NCI-H1092 treated with DMSO at 0.1 percent for 48 hours (cell line): ENCODE measurements at places on chromosomes 7 and 10.
A peak's percentile ranks its signal among the peaks of the same experiment; 100 is the strongest.

DNA sequence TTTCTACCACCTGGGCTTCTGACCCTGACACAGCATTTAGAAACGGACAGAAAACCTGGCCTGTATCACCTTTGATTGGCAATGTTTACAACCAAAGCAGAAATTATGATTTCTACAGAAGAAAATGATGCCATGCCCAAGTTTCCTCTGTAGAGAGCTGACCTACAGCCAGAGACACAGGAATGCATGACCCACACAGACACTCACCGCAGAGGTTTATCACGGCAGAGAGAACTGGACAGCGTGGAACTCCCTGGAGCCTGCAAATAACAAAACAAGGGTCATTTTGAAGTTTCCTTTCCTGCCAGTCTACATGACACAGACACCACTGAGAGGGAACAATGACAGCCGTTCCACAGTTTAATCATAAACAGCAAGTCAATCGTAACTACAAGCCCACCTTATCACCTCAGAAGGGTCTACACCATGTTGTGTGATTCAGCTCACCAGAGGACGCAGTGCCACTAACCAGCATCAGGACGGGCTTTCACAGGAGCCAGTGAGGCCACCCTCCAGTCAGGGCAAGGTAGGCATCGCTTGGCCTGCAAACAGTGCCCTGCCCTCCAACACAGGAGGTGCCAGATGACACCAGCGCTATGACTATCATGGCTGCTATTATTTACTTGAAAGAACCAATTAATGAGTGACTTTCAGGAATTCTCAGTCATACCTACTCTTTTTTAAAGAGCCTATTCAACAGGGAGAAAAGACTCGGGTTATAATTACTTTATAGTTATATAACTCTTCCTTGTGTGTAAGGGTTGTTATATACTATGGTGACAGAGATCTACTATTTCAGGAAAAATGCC lies 139.9 kb downstream of the TNS3 start:
- DNase-seq: no peak

- DNase-seq: peak; percentile 54
These were observed 5.2 kb downstream of the DMBT1 start for GRCh38 chr10:122565766-122566206.

DNA sequence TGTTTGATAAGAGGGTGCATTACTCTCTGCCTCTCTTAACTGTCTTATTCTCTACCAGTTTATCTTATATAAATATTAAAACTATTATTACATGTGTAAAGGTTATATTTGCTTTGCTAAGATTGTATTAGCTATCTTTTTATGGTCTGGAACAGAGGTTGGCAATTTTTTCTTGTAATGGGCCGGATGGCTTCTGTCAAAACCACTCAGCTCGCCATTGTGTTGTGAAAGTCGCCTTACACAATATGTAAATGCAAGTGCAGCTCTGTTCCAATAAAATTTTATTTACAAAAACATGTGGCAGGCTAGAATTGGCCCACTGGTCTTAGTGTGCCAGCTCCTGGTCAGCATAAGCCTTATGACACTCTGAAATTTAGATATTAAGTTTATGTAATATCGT lies 185.8 kb downstream of the SDK1 start:
- DNase-seq: no peak

DNA sequence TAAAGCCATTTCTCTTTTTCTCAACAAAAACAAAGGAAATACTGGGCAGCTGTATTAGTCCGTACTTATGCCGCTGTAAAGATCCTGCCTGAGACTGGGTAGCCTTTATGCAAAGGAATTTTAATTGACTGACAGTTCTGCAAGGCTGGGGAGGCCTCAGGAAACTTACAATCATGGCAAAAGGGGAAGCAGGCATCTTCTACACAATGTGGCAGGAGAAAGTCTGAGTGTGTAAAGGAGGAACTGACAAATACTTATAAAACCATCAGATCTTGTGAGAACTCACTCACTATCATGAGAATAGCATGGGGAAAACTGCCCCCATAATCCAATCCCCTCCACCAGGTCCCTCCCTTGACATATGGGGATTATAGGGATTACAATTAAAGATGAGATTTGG lies 264.3 kb downstream of the SEMA3A start:
- DNase-seq: no peak

GRCh38 chr7:28358423-28358868 lies 53.9 kb upstream of the CREB5 start:
- DNase-seq: no peak

DNA sequence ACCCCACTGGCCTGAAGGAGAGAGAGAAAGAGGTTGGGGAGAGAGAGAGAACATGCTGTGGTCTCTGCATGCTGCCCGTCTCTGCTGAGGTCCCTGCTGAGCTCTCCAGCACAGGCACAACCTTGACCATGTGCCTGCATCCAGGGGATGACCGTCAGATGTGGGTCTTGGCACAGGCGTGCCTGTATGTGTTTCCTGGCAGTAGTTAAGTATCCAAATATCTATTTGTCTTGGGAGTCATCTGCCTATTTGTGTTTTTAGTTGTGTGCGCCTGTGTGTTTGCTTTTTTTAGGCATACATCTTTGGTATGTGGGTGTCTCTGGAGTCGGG lies 1.9 kb upstream of the UNC5B start:
- DNase-seq: peak; percentile 13

GRCh38 chr7:17968791-17969715 lies 28.8 kb upstream of the SNX13 start:
- DNase-seq: no peak

GRCh38 chr7:55475855-55476803 lies 96.2 kb downstream of the VOPP1 start:
- no peak for DNase-seq

DNA sequence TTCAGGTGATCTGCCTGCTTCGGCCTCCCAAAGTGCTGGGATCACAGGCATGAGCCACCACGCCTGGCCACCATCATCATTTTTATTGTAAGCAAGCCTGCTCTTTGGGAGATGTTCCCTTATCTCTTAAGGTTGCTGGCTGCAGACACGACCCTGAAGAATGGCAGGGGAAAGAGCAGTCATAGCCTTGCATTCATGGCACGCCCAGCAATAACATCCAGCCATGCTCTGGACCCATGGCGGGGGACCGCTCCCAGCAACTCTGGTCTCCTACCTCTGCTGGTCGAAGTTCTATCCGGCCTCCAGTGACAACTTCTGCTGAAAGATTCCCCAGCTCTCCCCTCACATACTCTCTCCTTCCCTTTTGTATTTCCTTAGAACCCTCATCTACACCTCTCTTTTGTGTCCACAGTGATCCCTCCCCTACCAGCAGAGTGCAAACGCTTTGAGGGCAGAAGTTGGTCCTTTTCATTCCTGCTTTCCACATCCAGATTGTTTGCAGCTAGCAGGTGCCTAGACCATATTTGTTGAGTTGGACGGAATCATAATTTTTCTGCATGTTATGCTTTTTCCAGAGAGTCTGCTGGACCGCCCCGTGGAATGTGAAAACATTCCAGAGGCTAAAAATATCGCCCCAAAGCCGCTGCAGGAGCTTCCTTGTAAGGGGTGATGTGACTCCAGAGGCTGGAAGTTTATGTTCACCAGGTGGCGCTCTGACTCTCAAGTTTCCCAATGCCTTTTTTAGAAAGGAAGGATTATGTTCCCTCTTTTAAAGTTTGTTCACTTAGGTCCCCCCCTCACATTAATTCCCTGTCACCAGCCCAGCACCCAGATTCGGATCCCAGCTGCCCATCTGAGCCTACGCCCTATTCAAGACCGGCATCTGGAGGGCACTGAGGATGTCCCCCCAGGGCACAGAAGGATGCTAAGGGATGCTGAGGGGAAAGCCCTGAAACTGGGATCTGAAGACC lies 4.3 kb upstream of the MARVELD1 start:
- no peak for DNase-seq

DNA sequence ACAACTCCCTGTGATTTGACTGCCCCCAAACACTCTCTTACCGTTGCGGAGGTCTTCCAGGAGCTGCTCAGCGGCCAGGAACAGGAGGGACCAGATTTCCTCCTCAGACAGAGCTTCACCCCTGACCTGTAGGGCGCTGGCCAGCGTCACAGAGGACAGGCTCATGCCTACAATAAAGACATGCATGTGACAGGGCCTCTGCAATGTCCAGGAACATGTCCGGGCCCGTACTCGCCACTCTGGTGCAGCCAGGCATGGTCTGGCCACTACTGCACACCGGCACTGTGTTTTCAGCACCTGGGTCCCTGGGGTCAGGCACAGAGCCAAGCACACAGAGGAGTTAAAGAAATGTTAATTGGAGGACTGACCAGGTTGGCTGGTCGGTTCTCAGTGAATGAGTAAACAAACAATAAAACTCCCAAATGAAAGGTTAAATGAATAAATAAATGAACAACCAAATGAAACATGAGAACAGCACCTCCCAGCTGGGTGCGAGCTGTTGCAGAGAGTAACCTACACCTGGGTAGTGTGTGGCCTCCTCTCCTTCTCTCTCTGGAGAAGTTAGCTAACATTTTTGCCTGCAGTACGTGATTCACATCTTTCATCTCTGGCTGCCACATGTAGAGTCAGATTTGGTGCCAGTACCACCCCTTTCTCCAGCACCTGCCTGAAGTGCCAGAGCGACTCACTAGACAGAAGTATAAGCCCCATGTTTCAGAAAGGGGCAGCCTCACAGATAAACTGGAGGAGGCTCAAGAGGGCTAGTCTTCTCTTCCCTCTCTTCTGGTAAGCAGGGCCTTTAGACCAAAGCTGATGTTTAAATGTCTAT lies 22.8 kb downstream of the FRMPD2 start:
- peak; percentile 77 for DNase-seq
